ENCODE measurements at places on chromosomes 5 and 9. TPM values are rescaled to one million over a fixed set of nuclear protein-coding genes. Genes with fewer than 3 reads are reported as not detected.

DNA sequence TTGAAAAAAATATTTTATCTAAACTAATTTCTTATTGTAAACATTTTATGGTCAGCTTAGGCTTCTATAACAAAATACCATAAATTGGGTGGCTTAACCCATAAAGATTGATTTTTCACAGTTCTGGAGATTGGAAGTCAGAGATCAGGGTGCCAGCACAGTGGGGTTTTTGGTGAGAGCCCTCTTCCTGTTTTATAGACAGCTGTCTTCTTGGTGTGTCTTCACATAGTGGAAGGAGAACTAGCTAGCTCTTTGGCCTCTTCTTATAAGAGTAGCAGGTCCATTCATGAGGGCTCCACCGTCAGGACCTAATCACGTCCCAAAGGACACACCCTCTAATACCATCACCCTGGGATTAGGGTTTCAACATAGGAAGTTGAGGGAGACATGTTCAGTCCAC, 26.6 kb downstream of the OTULINL start:
- H3K27ac ChIP-seq: no peak overlapping the region
- H3K36me3 ChIP-seq: no peaks in the 10 kb centered on the region
- DNase-seq: no peak
- no peak overlapping the region for H3K4me3 ChIP-seq
- no peaks in the 10 kb centered on the region for H3K27me3 ChIP-seq

DNA sequence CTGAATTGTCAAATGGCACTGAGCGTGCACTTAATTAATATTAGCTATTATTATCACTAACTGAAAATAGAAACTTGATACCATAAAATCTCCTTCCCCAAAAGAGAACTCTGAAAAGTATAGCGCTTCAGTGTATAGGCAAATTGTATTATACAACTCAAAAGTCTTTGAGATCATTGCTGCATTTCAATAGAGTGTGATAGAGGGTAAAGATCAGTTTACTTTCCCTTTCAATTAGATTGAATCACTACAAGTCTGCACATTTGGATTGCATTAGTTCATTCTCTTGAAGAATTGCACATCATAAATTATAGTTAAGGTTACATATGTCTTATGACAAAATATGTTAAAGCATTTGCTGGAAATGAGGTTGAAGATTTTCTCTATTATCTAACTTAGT, 13.4 kb upstream of the GRIN3A start:
- no peak overlapping the region for H3K27ac ChIP-seq
- DNase-seq: no peak
- no peak overlapping the region for H3K4me3 ChIP-seq
- no peaks in the 10 kb centered on the region for H3K4me1 ChIP-seq
- no peaks in the 10 kb centered on the region for H3K36me3 ChIP-seq
- no peaks in the 10 kb centered on the region for H3K27me3 ChIP-seq

- no peak overlapping the region for H3K4me3 ChIP-seq
- no peak overlapping the region for H3K27ac ChIP-seq
- no peaks in the 10 kb centered on the region for H3K27me3 ChIP-seq
- H3K4me1 ChIP-seq: no peaks in the 10 kb centered on the region
- DNase-seq: no peak
Observed at GRCh38 chr9:120569556-120569955, 10.4 kb downstream of the CDK5RAP2 start.

DNA sequence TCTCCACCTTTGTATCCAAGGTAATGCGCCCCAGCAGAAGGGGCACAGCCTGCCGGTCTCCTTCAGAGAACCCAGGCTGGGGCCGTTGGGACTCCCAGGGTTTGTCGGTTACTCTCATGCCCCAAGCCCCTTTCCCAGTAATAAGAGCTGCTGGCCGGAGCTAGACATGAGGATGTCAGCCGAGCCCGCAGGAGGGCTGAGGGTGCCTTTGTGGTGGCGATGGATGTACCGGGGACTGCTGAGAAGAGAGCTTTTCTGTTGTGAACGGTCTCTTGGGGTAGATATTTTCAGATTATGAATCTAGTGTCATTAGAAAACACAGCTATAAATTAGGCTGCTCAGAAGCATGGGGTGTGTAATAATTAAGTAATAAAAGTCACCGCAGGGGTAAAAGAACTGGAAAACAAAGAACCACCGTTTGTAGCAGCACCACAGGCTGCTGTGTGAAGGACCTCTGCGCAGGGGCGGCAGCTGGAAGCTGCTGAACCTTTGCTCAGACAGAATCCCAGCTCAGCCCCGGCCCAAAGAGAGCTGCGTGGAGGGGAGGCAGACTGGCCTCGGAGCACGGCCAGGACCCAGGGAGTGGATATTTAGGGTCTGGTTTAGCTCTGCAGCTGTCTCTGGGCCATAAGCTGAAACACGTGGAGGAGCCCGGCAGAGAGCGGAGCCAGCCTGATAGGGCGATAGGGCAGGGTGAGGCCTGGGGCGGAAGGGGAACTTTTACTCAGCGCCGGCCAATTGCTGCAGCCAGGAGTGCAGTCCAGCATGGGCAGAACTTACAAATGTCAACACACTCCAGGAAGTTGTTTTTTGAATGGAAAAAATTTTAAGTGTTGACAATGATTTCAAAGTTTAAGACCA, 50.5 kb upstream of the BARHL1 start:
- no peaks in the 10 kb centered on the region for H3K36me3 ChIP-seq
- no peak overlapping the region for H3K4me3 ChIP-seq
- H3K27me3 ChIP-seq: peaks cover 11% of the 10 kb centered on the region
- no peaks in the 10 kb centered on the region for H3K4me1 ChIP-seq

DNA sequence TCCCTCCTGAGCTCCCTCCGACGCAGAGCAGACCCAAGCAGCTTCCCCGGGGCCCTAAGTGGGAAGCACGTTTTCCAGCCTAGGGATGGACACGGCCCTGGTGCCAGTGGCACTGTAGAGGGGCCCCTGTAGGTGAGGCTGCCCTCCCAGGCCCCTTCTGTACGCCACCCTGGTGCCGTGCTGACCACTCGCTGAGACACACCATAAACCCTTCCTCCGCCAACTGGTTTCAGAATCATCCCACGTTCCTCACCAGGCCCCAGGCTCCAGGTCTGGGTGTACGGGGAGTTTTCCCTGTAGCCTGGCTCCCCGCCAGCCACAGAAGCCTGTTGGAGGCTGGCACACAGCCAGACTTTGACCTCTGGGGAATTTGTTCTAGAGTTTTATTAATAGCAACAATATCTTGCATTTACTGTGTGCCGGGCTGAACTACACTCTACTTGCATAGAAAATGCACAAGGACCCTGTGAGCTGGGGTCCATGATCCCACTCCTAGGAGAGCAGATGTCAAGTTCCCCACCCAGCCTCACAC, 18.2 kb upstream of the WDR38 start:
- H3K27ac ChIP-seq: no peak overlapping the region
- H3K4me3 ChIP-seq: no peak overlapping the region
- no peak for DNase-seq
- peaks cover 13% of the 10 kb centered on the region for H3K27me3 ChIP-seq
- no peaks in the 10 kb centered on the region for H3K4me1 ChIP-seq

DNA sequence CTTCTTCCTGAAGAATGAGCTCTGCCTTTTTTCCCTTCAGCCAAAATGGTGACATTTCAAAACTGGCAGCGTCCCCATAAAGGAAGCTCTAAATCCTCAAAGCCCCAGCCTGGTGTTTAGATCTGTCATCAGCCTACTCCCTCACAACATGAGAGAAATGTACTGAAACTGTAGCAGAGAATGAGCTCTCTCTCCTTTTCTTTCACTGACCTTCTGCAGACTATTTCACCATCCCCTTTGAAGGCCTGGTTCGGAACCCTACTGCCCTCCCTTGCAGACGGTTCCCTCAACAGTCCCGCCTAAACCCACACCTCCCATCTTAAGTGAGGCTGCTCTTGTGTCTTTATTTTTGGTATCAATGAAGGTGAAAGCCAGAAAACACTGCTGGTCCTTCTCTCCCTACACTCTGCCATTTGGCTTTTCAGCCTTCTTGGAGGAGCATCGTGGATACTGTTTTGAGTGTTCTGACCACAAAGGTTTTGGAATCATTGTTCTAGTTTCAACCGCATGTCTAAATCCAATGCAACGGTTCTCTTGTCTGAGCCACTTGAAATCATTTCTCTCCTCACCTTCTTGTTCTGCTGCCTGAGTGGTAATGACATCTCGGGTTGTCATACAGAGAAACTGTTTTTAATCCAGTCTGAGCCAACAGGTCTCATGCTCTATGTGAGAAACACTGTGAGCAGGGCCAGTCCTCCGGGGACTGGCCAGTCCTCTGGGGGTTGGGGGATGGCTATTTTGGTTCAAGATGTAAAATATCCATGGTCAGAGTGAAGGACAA, 39.0 kb downstream of the ITK start:
- H3K27ac ChIP-seq: no peak overlapping the region
- H3K4me3 ChIP-seq: no peak overlapping the region
- peaks cover 47% of the 10 kb centered on the region for H3K4me1 ChIP-seq

DNA sequence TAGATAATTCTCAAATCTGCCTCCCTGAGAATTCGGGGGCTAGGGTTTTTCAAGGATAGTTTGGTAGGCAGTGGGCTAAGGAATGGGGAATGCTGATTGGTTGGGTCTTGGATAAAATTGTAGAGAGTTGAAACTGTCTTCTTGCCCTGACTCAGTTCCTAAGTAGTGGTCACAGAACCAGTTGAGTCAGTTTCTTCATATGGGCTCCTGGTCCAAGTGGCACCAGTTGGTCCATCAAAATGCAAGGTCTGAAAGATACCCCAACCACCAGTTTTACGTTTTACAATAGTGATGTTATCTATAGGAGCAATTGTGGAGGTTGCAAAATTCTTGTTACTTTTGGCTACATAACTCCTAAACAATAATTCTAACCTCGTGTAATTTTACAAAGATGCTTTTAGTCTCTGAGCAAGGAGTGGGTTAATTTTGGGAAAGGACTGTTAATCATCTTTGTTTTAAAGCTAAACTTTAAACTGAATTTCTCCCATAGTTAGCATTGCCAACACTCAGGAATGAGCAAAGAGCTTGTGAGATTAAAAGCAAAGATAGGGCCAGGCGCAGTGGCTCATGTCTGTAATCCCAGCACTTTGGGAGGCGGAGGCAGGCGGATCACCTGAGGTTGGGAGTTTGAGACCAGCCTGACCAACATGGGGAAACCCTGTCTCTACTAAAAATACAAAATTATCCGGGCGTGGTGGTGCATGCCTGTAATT, 7.7 kb downstream of the CDK7 start:
- no peak overlapping the region for H3K27ac ChIP-seq
- DNase-seq: no peak

DNA sequence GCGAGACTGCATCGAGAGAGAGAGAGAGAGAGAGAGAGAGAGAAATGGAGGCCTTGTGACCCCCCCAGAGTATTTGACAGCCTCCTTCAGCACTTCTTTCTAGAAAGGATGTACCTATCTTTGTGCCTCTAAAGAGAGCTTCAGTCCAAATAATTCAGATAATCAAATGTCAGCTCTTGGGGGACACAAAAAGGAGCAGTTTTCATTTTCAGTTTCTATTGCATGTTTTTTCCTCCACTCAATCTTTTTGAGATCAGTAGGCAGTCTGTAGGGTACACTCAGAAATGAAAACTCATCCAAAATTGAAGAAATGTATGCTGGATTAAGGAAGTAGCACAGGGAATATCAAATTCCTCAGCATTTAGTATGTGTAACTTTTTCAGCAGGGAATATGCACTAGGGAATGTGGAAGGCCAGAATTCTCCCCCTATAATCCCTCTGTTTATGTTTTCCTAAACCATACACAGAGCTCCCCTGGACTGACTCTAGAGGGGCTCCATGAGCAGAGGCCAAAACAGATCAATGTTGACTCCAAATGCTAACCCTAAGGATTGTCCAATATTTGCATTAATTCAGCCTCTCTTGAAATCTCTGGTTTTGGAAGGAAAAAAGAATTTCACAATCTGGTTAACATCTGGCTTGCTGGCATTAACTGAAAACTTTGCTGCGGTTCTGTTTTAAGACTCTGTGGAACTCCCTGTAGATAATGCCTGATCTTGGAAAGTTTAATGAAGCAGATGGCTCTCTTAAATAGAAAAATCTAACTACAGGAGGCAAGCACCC, 250.1 kb downstream of the CEMIP2 start:
- no peak overlapping the region for H3K27ac ChIP-seq
- peaks cover 14% of the 10 kb centered on the region for H3K27me3 ChIP-seq
- no peaks in the 10 kb centered on the region for H3K4me1 ChIP-seq
- no peak for DNase-seq

- no peak overlapping the region for H3K27ac ChIP-seq
- H3K36me3 ChIP-seq: no peaks in the 10 kb centered on the region
- H3K27me3 ChIP-seq: peaks cover 3% of the 10 kb centered on the region
- no peak overlapping the region for H3K4me3 ChIP-seq
- no peak for DNase-seq
Observed at GRCh38 chr5:144254552-144254951, 83.9 kb downstream of the KCTD16 start.

DNA sequence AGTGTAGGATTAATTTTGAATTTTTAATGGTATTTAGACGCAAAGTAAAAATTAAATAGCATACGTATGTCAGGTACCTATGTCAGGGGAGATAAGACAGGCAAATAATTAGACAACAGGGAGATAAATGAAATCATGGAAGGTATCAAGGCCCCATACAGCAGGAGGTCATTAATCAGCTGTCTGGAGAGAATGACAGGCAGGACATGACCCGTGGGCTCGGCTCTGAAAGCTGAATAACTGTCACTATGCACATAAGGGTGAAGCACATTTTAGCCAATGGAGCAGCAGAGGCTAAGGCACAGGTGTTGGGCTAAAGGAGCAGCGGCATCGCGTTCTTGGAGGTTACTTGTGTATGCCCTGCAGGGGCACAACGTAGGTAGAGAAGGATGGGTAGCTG, 11.9 kb downstream of the SLC25A51 start:
- no peaks in the 10 kb centered on the region for H3K4me1 ChIP-seq
- H3K4me3 ChIP-seq: no peak overlapping the region
- DNase-seq: no peak
- peaks cover 77% of the 10 kb centered on the region for H3K36me3 ChIP-seq
- no peaks in the 10 kb centered on the region for H3K27me3 ChIP-seq

GRCh38 chr9:93458712-93459111, 5.3 kb upstream of the FAM120AOS start:
- H3K27ac ChIP-seq: no peak overlapping the region
- H3K4me1 ChIP-seq: peaks cover 82% of the 10 kb centered on the region
- H3K36me3 ChIP-seq: peaks cover 12% of the 10 kb centered on the region
- DNase-seq: no peak
- H3K4me3 ChIP-seq: no peak overlapping the region

Gene DBH
- not detected for total RNA-seq

Gene NSG2
- not detected for total RNA-seq

Gene SEMA6A
- total RNA-seq: 0.20 TPM
